ENCODE measurements at places on chromosomes 2 and 18.

- DNase-seq = no peak
Measured at GRCh38 chr2:234271338-234271737, 220.8 kb downstream of the SPP2 start.

GRCh38 chr2:28101892-28102291 is 211.4 kb downstream of the BABAM2 start:
- DNase-seq = no peak

GRCh38 chr18:25326361-25326952 is 25.5 kb downstream of the ZNF521 start:
- no peak for DNase-seq

DNA sequence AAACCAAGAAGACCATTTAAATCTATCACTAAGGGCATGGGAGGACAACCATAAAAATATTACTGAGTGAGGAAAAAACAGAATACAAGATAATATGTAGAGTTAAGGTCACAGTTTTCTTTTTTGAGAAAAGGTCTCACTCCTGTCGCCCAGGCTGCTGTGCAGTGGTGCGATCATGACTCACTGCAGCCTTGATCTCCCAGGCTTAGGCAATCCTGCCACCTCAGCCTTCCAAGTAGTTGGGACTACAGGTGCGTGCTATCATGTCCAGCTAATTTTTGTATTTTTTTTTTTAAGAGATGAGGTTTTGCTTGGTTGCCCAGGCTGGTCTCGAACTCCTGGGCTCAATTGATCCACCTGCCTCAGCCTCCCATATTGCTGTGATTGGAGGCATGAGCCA is 24.0 kb downstream of the POLR1A start:
- DNase-seq = no peak

DNA sequence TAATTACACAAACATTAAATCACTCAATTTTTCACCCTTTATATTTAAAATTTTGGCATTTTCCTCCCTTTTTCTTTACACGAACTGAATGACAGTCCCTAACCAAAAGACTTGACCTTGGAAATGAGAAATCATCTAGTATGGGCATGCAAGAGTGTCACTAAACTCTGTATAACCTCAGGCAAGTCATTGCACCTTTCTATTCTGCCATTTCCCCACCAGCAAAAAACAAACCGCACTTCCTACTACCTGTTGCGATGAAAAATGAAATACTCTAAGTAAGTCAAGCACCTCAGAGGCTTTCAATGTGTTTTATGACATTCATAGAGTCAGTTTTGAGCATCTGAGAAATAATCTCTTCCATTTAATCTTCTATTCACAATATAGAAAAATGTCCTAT is 44.1 kb downstream of the ANKRD44 start:
- DNase-seq = no peak

GRCh38 chr2:208793434-208793833 is 386.8 kb downstream of the PTH2R start:
- no peak for DNase-seq

GRCh38 chr18:61602836-61603235 is 269.6 kb downstream of the CDH20 start:
- no peak for DNase-seq

Measured in cortex of kidney (tissue), 1 donor.